ENCODE measurements at places on chromosomes 12 and 14.

- DNase-seq, result no peak
These were observed 10.0 kb upstream of the CDCA4 start for GRCh38 chr14:105030836-105031396.

GRCh38 chr12:64991121-64991611, 129.9 kb downstream of the WIF1 start:
- DNase-seq, result no peak

DNA sequence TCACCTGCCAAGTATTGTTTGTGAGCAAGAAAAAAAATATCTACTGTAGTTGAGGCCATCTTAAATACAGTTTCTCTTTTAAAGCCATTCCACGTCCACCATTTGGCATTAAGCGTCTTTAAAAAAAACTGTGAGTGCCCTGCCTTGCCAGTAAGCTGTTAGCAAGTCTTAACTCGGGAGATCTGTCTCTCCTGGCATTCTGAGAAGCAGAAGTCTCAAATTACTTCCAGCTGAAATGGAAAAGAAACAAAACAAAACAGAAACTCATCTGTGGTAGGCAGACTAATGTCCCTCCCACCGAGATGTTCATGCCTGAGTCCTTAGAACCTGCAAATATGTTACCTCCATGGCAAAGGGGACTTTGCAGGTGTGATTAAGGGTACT, 126.2 kb downstream of the CRADD start:
- DNase-seq, result no peak

- DNase-seq, result no peak
These were observed 1.7 kb upstream of the NOP2 start for GRCh38 chr12:6569786-6570185.

DNA sequence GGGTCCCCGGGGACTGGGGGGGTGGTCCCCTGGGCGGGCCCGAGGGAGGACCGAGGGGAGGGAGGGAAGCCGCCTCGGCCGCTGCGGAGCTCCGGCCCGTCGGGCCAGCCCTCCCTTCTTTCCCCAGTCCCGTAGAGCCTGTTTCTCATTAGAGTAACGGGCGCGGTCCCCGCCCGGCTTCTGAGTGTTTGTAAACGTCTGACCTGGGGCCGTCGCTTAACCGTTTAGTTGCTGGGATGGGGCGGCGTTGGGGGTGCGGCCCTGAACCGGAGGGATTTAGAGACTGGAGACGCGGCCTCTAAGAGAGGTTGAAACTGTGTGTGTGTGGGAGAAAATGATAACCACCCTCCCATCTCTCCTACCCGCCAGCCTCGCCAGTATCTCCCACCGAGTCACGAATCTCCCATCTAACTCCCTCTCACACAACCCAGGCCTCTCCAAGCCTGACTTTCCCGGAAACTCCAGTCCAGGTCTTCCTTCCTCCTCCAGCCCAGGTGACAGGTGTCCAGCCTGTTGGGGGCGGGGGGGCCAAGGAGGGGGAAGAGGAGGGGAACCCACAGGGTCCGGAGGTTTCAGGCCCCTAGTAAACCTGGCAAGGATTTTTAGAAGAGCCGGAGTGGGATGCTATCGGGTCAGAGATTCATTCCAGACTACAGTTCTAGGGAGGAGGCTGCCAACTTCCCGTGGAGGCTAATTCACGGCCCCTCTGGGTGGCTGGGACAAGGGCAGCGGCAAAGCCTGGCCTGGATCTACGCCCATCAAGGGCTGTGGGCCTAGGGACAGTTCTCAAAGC, 1.1 kb upstream of the NFATC4 start:
- DNase-seq, result no peak

GRCh38 chr14:51738754-51739153, 87.0 kb downstream of the FRMD6 start:
- no peak for DNase-seq

DNA sequence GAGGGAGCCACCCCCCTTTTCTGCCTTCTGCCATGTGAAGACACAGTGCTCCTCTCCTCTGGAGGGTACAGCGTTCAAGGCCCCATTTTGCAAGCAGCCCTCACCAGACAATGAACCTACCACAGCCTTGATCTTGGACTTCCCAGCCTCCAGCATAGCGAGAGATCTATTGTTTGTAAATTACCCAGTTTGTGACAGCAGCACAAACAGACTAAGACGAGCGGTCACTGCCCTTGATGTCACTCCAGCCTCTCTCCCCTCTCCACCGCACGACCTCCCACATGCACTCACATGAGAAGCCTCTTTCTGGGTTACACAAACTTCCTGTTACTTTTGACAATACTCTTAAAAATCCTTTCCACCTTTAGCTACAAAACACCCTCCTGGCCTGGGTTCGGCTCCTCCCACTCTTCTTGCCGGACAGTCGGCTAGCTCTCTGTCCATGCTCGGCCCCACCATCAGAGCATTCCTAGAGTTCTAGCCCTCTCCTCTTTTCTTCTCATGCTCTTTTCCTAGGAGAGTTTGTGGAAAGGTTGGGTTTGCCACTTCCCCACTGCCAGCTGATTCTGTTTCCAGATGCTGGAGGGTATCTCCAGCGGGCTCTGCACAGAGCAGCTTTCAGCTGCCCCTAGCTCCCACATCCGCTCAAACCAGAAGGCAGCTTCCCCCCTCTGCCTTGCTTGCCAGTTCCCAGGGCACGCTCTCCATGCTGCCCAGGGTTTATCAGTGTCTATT, 124.3 kb downstream of the FOXN3 start:
- no peak for DNase-seq

Data from stimulated activated CD4-positive, alpha-beta T cell treated with anti-CD3 and anti-CD28 coated beads, TNF-alpha, amount 100 ng/mL, for 24 hours (primary cell).